ENCODE measurements at places on chromosomes 5 and 9.

GRCh38 chr9:14313951-14314423 is at the start of gene NFIB:
Gene NFIB (minus strand): TSS chr9:14314141. CDS start chr9:14313511, 630 bp downstream.
- DNase-seq, result no peak

- DNase-seq, result no peak
Observed at GRCh38 chr9:76901801-76902200, 4.1 kb downstream of the PRUNE2 start.

- DNase-seq, result no peak
Observed at GRCh38 chr5:134507452-134507851, 18.0 kb upstream of the JADE2 start.

GRCh38 chr9:108850293-108850897 is 5.4 kb downstream of the ACTL7B start:
- DNase-seq, result no peak

DNA sequence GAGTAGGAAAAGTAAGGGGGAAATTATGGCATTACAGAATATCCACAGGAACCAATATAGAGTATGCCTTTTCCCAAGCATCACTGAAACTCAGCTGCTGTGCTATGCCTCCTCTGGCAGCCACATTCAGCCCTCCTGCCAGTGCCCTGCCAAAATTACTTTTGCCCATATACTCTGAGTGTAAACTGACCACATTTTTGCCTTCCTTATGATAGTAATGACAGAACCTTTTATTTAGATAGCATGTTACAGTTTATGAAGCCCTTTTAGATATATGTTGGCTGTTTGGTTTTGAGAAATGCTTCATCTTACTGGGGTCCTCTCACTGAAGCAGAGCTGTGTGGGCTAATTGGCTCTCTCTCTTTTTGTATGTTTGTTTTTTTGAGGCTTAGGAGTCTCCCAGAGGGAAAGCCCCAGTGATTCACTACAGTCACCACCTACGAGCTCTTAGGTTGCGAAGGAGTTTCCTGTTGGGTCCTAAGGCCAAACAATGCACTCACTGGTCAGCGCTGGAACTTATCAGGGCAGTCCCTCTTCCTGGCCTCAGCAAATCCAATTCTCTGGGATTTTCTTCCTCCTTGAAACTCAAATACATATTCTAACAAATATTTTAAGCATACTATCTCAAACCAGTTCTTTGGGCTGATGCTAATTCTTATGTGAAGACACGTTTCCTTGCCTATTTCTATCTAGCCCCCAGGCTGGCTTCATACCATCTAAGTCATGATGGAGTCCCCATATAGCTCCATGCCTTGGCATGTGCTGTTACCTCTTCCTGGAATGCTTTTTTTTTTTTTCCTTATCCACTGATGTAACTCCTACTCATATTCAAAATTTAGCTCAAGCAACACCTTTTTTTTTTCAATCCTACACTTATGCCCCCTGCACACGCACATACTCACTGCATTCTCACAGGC is 3.7 kb downstream of the PHF24 start:
- DNase-seq, result no peak

GRCh38 chr9:130090915-130091314 is 37.2 kb downstream of the GPR107 start:
- no peak for DNase-seq
